Transverse colon (tissue), 4 donors: ENCODE measurements at places on chromosomes 1 and 21.
A peak's percentile ranks its signal among the peaks of the same experiment; 100 is the strongest.

DNA sequence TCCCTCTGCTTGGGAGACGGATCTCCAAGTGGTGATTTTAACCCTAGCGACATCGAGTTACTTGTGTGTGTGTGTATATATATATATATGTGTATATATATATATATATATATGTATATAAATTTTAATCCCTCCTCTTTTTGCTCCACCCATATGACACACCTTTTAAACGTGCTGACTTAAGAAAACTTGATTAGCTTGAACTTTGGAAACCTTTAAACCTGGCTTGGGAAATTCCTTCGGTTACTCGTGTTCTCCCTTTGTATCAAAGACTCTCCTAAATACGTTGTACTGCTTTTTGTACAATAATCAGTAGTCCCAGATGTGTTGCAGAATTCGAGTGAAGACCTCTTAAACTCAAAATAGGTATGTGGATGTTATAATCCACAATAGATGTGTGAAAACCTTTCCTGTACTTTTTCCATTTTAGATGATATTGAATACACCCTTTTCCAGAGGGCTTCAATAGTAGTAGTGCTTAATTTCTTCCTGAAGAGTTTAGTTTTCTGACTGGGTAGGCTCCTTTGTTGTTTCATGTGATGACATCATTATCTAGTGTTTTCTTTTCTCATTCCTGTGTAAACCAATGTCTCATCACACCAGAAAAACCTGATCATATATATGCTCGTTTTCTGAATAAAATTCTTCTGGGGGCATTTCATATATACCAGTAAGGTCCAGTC lies 1.4 kb downstream of the RNF11 start:
- no peak for DNase-seq

- DNase-seq = no peak
These were observed 104.1 kb downstream of the DENND1B start for GRCh38 chr1:197671140-197671539.

- peak; percentile 26 for DNase-seq
These were observed 75.2 kb downstream of the AXDND1 start for GRCh38 chr1:179440971-179441370.

DNA sequence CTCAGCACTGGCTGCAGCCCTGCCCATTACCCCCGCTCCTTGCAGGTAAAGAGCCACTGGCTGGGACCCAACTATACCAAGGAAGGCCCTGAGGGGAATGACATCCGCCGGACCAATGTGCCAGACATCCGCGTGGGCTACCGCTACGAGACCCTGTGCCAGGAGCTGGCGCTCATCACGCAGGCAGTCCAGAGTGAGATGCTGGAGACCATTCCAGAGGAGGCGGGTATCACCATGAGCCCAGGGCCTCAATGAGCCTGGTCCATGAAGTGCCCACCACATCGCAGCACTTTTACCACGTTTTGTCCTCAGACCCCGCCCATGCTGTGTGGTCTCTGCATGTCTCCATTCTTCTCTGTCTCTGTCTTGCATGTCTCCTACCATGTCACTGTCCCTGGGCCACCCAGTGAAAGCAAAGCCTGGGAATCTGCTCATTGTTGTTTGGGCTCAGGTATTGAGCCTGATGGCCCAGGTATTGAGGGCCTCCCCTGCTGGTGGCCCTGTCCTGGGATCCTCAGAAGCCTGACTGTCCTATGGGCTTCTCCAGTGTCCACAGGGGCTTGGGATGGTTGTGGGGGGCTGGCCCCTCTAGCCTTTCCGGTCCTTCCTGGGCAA lies 11.4 kb downstream of the AMPD2 start:
- DNase-seq = no peak

GRCh38 chr1:1033731-1034438 lies 14.0 kb downstream of the AGRN start:
- DNase-seq = no peak

- DNase-seq = no peak
These were observed 25.4 kb downstream of the MX2 start for GRCh38 chr21:41387042-41387819.

GRCh38 chr1:22184892-22185612 lies 42.2 kb upstream of the WNT4 start:
- DNase-seq = peak; percentile 10

GRCh38 chr1:43531906-43532584 lies 1.4 kb downstream of the PTPRF start:
- DNase-seq = no peak

GRCh38 chr1:203440771-203441170 lies 34.8 kb upstream of the PRELP start:
- peak; percentile 83 for DNase-seq

DNA sequence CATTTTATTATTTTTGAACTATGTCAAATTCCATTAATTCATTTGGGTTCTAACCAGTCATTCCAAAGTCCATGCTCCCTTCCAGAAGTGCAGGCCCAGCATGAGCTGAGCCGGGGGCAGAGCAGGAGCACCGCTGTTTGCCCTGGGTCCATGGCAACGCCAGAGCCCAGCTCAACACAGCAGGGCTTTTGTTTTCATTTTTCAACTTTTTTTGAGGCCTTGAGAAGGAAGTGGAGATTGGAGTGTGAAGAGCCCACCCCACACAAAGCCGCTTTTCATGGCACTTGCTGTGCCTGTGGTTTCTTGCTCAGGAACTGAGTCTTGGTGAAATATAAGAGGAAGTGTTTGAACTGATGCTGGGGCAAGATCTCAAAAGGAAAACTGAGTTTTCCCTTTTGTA lies 13.2 kb upstream of the PRMT2 start:
- peak; percentile 27 for DNase-seq

DNA sequence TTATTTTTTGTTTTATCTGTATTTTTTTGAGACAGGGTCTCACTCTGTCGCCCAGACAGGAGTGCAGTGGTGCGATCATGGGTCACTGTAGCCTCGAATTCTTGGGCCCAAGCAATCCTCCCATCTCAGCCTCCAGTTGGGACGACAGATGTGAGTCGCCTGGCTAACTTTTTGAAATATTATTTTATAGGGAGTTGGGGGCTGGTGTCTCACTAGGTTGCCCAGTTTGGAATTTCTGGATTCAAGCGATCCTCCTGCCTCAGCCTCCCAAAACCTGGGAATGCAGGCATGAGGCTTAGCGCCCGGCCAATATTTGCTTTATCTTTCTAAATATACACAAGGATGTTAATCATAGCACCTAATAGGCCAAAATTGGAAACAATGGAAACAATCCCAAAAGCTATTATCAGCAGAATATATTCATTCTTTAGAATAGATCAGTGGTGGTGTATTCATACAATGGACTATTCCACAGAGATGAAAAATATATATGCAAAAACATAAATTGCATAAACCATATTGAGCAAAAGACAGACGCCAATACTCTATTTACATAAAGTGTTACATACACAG lies 55.9 kb downstream of the DAP3 start:
- DNase-seq = no peak

DNA sequence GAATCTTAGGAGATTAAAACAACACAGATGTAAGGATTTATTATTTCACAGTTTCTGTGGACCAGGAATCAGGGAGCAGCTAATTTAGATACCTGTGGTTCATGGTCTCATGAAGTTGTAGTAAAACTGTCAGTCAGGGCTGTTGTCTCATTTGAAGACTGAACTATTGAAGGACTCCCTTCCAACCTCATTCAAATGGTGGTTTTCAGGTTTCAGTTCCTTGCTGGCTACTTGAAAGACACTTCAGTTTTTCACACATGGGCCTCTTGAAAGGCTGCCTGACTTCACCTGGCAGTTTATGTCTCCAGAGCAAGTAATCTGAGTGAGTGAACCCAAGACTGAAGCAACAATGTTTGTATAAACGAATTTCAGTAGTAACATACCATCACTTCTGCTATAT lies 915.9 kb downstream of the PLA2G4A start:
- DNase-seq = no peak

- no peak for DNase-seq
These were observed 93.0 kb downstream of the DISC1 start for GRCh38 chr1:231719485-231720183.

DNA sequence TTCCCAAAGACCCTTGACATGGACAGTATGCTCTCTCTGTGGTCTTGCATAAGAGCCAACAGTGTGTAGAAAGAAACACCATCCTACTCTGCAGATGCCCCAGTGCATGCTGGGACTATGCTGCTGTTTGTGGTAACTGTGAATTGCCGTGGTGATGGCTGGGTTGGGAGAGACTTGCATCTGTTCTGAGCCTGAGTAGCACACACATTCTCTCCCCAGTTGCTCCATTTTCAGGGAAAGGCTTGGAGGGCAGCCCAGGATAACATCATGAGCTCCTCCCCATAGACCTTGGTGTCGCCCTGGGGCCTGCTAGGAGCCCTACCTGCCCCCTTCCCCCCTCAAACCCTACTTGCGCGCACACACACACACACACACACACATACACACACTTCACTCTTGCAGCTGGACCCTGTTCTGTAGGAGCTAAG lies 120.9 kb upstream of the IPO9 start:
- no peak for DNase-seq

GRCh38 chr1:81756872-81757271 lies 43.9 kb upstream of the ADGRL2 start:
- DNase-seq = no peak

DNA sequence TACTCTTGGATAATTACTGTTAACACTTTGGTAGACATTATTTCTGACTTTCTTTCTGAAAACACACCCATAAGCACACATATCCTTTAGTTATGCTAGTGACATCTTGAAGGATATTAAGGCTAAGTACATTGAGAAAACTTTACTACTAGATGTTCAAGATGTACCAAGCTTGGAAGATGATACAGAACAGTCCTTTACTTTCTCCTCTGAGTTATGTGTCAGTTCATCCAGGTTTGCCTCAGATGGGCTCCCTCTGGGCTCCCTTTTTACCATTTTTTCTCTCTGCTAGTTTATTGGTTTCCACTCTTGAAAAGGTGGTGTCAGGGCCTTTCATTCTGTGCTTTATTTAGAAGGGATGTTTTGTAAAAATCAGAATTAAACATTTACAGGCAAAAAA lies 172.3 kb downstream of the S1PR1 start:
- DNase-seq = no peak

DNA sequence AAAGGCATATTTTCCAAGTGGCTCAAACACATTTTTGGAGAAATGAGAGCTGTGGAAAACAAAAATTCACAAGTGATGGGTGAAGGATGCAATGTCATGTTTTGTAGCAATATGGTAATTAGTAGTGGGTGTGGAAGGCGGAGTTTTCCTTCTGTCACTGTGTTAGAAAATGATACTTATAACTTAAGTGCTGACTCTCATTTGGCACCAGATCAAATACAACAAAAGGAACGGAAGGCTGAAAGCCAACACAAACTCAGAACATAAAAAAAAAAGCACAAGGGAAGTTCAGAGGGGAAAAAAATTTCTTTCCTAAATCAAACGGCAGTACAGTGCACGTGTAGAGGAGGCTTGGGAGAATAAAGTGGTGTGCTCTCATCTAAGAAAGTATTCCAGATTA lies at the start of gene TNFSF18:
TNFSF18 (minus strand) TSS at position 77 of the 400 bp plus-strand sequence; CDS start at position 32, 45 bp downstream.
- DNase-seq = no peak

DNA sequence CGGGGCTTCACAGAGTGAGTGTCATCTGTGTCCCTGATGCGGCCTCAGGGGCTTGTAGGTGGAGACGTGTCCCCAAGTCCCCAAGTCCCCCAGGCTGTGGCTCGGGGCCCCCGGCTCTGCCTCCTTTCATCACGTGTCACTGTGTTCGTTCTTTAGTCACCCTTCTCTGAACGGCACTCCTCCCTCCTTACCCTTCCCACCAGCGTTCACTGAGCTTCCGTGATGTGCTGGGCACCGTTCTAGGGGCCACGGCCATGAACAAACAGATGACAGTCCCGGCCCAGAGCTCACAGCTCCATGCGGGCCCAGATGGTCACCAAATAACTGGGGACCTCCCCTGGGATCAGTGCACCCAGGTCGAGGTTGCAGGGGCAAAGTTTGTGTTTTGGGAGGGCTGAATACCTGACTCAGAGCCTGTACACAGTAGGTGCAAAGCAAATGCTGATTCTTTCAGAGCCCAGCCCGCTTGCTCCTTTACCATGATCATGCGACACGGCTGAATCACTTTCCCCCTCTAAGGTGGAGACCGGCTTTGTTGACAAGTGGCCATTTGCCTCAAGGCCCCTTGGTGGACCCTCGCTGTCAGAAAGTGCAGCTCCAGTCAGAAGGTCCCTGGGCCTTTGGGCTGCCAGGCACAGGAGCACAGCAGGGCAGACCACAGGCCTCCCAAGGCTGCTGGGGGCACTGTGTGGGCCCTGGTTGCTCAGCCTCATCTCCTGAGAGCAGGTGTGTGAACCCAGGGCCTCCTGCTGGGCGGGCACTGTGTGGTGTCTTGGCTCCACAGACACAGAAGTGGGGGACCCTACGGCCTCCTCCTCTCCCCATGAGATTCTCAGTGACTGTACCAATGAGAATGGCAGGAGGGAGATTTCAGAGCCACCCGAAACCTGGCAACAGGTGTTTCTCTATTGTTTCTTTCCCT lies 592.5 kb downstream of the PTPRU start:
- DNase-seq = no peak

DNA sequence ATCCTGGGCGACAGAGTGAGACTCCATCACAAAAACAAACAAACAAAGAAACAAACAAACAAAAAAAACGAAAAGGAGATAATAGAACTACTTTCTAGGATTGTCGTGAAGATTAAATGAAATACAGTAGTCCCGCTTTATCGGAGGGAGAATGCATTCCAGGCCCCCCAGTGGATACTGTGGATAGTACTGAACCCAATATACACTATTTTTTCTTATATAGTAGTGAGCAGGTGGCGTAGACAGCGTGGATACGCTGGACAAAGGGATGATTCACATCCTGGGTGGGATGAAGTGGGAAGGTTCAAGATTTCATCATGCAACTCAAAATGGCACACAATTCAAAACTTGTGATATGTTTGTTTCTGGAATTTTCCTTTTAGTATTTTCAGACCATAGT lies 8.0 kb downstream of the SLC35F3 start:
- no peak for DNase-seq

DNA sequence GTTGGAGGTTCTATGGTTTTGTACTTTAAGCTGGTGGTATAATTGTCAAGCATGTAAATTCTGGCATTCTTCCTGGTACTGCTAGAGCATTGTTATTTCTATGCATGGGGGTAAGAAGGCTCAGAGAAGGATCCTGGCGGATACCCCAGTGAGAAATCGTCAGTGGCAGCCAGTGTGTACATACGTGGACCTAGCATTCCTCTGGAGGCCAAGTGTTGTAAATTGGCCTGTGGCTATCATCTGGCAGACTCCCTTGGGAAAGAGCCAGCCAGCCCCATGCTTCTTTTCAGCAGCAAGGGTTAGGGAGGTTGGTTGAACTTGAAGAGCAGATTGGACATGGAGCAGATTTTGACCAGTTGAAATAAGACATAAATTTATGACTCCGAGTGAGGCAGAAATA lies 5.2 kb upstream of the AGO3 start:
- DNase-seq = no peak

- no peak for DNase-seq
These were observed 42.9 kb downstream of the HLX start for GRCh38 chr1:220921971-220922635.
